ENCODE measurements at places on chromosomes 16 and 17. TPM values are rescaled to one million over a fixed set of nuclear protein-coding genes. Genes with fewer than 3 reads are reported as not detected.

GSG1L gene
- not detected for total RNA-seq

TM4SF5 gene
- not detected for total RNA-seq

TNFRSF13B gene
- 0.31 TPM for total RNA-seq

C17orf50 gene
- total RNA-seq, result not detected

TMEM114 gene
- total RNA-seq, result not detected

All from K562 (cell line).